ENCODE measurements at places on chromosomes 2 and 18.

DNA sequence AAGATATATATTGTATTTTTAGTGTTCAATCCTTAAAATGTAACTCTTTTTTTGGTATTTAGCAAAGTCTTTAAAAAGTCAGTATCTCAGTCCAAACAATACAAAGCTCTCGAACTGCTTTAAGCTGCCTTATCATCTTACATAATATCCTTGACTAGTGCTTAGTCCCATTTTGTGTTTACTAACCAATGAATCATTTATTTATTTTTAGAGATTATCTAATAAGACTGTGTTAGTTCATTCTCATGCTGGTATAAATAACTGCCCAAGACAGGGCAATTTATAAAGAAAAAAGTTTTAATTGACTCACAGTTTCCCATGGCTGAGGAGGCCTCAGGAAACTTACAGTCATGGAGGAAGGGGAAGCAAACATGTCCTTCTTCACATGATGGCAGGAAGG lies 248.3 kb upstream of the KYNU start:
- no peak for DNase-seq

DNA sequence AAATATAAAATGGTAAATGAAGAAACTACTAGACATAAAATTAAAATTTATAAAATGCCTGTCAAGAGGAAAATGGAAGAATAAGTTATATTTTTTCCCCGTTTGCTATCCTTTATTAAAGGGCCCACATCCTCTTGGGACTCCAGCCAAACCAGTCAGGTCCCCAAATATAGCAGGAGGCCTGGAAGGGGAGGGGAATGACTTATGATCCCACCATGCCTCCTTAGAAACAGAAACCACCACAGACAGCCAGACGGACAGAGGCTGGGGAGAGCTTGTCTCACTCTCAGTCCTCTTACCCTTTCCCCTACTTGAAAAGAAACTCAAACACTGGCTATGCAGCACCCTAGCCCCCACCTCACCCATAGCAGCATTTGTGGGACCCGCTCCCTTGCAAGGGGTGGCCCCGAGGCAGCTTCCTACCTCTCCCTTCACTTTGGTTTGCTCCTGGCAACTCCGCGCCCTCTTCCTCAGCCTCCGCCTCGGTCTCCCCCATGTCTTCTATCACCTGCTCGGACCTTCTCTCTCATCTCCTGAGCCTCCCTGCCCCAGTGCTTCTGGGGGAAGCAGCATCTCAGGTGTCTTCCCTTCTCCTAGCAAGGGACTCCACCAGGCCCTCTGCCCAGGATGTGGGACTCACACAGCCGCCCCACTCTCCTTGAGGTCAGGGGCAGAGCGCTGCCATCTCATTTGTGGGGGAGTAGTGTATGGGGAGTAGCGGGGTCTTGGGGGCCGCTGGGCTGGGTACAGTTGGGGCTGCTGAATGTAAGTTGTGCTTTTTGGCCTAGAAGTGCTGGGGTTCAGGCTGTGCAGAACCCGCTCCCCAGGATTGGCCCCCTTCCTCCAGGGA lies 37.4 kb upstream of the ANKRD62 start:
- no peak for DNase-seq

DNA sequence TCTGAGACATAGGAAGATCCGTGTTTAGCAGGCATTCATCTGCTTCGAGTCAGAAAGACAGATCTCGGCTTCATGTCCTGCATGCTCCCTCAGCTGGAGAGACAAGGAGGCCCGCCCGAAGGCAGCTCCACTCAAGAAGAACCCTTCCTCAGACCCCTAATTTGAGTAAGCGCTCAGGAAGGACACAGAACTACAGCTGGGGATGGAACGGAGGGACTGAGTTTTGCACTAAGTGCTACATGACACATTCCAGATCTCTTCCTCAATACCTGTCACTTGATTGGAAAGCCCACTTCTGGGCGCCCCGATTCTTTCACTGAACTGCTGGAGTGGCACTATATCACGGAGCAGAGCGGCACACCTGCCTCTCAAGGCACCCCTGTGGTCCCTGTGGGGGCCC lies 185.6 kb upstream of the PXDN start:
- DNase-seq, result no peak

DNA sequence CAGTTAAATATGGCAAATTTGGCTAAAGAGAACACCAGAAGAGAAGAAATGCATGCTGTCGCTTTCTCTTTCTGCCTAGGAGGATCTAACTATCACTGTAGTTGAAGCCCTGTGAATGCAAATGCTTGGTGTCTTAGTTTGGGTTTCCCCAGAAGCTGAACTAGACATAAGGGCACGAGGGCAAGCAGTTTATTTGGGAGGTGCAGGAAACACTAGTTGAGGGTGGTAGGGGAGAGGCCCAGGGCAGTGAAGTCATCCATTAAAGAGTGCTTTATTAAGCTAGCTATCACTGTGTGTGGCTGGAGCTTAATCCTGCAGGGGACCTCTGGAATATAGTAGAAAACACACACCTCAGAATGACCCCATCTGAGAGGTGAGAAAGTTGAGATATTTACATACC lies 639.8 kb upstream of the ZEB2 start:
- DNase-seq, result no peak

DNA sequence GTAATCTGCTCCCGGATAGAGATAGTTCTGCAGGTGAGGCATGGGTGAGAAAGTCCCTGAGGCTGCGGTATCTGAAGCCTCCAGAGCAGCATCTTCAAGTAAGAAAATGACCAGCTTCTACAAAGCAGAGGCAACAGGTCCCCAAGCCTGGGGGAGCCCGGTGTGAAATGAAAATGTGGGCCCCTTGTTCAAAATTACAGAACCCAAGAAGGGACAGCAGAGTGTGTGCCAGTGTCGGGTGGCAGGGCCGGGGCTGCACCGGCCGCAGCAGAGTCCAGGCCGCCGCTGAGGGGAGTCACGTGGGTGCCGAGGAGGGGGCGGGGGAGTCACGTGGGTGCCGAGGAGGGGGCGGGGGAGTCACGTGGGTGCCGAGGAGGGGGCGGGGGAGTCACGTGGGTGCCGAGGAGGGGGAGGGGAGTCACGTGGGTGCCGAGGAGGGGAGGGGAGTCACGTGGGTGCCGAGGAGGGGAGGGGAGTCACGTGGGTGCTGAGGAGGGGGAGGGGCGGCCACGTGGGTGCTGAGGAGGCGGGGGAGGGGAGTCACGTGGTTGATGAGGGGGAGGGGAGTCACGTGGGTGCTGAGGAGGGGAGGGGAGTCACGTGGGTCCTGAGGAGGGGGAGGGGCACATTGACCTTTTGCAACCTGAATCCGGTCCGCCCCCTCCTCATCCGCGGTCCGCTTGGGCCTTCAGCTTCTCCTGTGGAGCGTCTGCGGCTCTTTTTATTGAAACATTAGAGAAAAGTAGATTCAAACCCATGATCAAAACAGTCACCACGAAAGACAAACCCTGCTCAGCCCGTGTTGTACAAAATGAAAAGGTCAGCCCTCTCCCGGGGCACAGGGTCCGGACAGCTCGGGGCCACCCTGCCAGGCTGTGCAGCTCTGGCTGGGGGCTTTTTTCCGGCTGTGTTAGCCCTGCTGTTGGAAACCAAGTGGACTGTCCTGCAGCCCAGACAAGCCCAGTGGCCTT lies 10.4 kb downstream of the COLEC11 start:
- DNase-seq, result no peak

GRCh38 chr18:12011199-12011956 lies 30.1 kb downstream of the IMPA2 start:
- DNase-seq, result no peak

- DNase-seq, result no peak
Observed at GRCh38 chr2:160402501-160402900, 91.1 kb downstream of the RBMS1 start.

GRCh38 chr2:78586316-78586715 lies 439.2 kb upstream of the REG3G start:
- no peak for DNase-seq
